ENCODE measurements at places on chromosomes 4 and X. TPM values are rescaled to one million over a fixed set of nuclear protein-coding genes. Genes with fewer than 3 reads are reported as not detected.
A peak's percentile ranks its signal among the peaks of the same experiment; 100 is the strongest.

DNA sequence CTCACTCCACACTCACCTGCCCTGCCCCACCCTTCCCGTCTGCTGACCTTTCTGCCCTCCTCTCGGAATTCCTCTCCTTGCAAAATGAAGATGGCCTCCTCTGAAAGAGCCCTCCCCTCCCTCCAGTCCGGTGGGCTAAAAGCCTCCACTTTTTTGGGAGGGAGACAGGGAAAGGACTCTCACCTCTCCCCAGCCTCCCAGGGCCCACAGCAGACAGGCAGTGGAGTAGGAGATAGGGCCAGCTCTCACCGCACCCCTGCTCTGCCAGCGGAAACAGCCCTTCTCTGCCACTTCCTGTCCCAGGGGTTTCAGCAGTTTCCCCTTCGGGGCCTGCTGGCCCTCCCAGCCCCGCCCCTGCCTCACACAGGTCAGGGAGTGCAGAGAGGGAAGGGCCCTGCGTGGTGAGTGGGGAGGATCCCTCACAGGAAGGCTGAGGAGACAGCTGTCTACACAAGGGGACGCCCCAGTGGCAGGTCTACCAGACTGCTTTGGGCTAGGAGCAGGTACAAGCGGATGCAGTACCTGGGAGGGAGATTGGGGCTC, 18.2 kb downstream of the ELF4 start:
- peak; percentile 30 for DNase-seq

GRCh38 chr4:72631296-72631695, 62.3 kb upstream of the ADAMTS3 start:
- peak; percentile 97 for DNase-seq

GRCh38 chr4:13316354-13316753, 167.8 kb downstream of the RAB28 start:
- no peak for DNase-seq

- peak; percentile 82 for DNase-seq
Observed at GRCh38 chr4:7021930-7022664, 21.1 kb upstream of the TADA2B start.

Gene UNC5C
- total RNA-seq, result 0.10 TPM

Gene NEUROG2
- 0.05 TPM for total RNA-seq

Gene FOXR2
- 16.4 TPM for total RNA-seq
